Hypothalamus (tissue), 51 donors: ENCODE measurements at places on chromosomes 7 and 10.

DNA sequence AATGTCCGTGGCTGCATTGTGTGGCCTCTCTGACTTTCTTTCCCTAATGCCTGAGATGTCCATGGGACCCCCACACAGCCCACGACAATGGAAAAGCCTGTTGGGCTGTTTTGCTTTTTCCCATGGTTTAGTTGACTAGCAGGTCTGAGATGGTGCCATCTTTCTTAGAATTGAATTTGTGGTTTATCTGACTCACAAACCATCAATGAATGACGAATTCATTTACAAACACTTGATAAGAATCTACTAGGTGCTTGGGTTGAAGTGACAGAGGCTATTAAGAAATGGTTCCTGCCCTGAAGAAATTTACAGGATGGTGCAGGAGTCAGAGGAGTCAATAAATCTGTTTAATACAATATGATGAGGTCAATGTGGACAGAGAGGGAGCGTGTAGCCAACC, 75.4 kb downstream of the OTUD1 start:
- DNase-seq, result no peak

GRCh38 chr10:11074536-11075267, 57.0 kb downstream of the CELF2 start:
- no peak for DNase-seq

- no peak for DNase-seq
Measured at GRCh38 chr7:47290867-47291266, 291.0 kb downstream of the TNS3 start.

- no peak for DNase-seq
Measured at GRCh38 chr10:92238586-92239098, 52.2 kb downstream of the CPEB3 start.

- no peak for DNase-seq
Measured at GRCh38 chr10:86031-86430, 36.9 kb upstream of the TUBB8 start.

GRCh38 chr7:32879460-32879859, 12.1 kb downstream of the KBTBD2 start:
- DNase-seq, result no peak

DNA sequence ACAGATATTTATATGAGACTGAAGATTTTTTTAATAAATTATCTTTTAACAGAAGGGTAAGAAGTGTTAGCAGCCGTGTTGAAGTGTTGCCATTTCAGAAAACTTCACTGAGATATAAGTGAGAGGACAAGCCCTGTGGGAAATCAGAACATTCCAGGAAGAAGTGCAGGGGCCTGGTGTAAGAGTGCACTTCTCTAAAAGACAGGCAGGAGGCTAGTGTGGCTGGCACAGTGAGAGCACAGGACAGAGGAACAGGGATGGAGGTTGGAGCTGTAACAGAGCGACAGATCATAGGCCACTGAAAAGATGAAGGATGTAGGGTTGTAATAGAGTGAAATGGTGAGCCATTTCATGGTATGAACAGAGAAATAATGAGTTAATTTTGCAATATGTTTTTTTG, 608.9 kb downstream of the SORCS1 start:
- no peak for DNase-seq

DNA sequence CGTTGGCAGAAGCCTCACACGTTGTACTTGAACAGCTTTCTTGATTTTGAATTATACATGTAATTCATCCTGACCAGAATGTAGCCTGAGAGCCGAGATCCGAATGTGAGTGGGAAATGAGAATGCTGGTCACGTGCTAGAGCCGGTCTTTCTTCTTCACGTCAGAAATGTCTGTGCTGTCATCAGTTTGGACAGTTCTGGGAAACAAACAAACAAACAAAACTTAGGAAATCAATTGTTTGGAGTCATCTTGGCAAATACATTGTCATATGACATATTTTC, 729.8 kb downstream of the LRMDA start:
- DNase-seq, result no peak

GRCh38 chr10:10684972-10685371, 332.7 kb upstream of the CELF2 start:
- DNase-seq, result no peak

DNA sequence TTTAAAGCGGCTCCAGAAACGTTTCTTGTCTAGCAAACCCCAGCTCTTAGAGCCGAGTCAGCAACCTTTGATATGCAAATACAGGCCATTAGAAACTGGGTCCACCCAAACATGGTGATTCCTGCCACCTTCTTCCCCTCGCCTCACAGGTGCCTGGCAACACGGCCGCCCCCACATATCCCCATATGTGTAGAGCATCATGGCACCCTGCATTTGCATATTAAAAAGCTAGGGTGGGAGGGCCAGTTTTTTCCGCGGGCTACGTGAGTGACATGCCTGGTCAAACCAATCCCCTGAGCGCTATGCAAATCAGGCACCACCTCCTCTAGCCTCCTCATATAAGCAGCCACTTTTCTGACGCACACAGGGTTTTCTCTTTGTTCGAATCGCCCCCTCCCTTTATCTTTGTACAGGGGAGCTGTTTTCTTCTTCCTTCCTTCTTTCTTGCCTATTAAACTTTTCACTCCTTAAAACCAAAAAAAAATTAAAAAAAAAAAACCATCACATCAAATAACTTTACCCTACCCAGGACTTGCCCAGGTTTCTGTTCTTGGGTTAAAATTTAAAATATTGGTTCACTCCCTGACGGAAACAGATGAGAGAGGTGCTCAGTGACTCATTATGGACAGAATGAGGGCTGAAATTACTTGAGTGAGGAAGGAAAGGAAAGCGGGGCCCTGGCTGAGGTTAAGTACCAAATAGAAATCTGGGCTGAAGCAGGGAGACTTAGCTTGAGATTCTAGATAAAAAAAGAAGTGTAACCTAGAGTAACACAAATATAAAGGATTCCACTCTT, 59.8 kb downstream of the COA1 start:
- peak; percentile 24 for DNase-seq

GRCh38 chr7:114930829-114931655, 9.1 kb downstream of the MDFIC start:
- DNase-seq, result no peak

GRCh38 chr10:64142395-64142794, 621.2 kb downstream of the REEP3 start:
- no peak for DNase-seq

DNA sequence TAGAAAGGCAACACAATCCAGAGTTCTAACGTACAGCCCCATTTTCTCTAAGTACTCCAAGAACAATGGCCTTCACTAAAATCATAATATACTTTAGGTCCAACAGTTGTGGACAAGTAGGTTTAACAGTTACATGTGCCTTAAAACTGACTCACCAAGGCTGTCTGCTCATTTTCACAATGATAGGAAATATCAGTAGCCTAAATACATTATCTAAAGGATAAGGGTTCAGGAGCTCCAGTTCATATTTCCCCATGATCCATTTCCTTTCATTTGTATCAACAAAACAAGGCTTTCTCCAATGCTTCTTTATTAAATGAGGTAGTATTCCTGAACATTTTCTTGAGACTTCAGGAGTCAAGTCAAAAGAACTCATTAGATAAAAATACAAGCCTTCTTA, 164.0 kb downstream of the SLC25A13 start:
- DNase-seq, result no peak

DNA sequence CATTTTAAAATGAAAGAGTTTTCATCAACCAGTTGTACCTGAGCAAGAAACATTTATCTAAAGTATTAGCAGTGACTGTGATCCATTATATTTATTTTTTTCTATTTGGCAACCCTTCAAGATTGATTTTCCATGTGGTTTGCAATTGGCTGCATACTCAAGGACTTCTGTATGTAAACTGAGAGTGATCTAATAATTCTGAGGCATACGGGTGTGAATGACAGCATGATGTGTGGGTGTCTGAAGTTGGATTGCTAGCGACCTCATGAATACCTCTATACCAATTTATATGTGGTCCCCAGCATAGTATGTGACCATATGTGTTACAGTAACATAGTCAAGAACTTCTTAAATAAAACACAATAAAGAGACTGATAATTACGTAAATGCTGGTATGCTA, 8.2 kb upstream of the MPP7 start:
- DNase-seq, result no peak

DNA sequence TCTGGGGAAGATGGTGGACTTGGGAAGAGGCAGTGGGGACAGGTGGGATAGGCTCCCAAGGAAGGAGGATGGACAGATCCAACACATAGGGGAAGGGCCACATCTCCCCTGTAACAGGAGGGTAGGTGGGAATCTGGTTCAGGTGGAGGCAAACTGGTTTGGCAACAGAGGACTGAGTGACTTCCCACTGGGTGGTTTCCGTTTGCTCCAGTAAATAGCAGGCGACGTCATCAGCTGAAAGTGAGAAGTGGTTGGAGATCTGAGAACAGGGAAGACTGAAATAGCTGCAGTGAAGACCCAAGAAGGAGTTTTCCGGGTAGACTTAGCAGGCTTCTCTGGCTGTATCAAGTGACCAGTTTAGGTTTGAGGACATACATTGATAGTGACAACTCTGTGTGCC, 504.4 kb downstream of the GALNT17 start:
- peak; percentile 4 for DNase-seq

DNA sequence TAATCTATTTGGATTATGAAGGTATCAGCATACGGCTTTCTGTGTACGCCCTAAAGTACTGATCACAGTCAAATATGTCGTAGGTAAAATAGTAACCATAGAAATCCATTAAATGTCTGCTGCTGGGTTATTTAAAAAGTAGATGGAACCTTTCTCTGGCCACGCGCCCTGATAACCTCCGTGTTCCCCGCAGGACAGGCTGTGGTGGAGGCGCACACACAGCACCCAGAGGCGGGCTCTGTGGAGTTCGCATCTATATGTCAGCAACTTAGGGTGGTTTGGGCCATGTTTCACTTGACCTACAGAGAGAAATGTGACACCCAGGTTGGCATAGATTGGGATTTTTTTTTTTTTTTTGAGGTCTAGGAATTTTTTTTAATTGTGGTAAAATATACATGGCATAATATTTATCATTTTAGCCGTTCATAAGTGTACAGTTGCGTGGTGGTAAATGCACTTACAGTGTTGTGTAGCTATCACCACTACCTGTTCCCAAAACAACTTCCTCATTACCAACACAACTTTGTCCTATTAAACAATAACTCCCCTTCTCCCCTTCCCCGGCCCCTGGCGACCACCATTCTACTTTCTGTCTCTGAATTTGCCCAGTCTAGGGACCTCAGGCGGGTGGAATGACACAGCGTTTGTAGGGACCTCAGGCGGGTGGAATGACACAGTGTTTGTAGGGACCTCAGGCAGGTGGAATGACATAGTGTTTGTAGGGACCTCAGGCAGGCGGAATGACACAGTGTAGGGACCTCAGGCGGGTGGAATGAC, 15.4 kb downstream of the PPP2R2D start:
- DNase-seq, result no peak

GRCh38 chr10:17022896-17023295, 106.7 kb downstream of the CUBN start:
- DNase-seq, result no peak

- no peak for DNase-seq
Measured at GRCh38 chr10:11318826-11319598, 292.4 kb downstream of the USP6NL start.
